ENCODE measurements at places on chromosomes 5 and 9.

DNA sequence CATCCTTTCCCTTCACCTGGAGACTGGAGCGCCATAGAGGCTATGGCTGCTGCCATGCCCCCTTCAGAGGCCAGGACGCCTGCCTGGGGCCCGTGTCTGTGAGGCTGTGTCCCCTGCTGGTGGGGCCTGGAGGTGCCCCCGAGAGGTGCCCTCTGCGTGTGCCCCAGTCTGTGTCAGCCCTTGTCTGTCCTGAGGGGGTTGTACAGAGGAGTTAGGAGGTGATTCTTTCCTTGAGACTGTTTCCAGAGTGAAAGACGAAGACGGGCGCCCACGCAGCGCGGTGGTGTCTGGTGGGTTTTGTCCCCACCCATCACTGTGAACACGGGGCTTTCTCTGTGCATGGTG lies 24.6 kb downstream of the TRAF2 start:
- no peaks in the 10 kb centered on the region for H3K27me3 ChIP-seq
- no peak overlapping the region for H3K4me3 ChIP-seq
- no peaks in the 10 kb centered on the region for H3K4me1 ChIP-seq
- H3K27ac ChIP-seq = no peak overlapping the region
- H3K36me3 ChIP-seq = peaks cover 16% of the 10 kb centered on the region

- no peak for DNase-seq
- H3K4me3 ChIP-seq = no peak overlapping the region
- no peaks in the 10 kb centered on the region for H3K27me3 ChIP-seq
- H3K4me1 ChIP-seq = no peaks in the 10 kb centered on the region
- H3K27ac ChIP-seq = no peak overlapping the region
These were observed 9.9 kb upstream of the MEGF10 start for GRCh38 chr5:127280491-127281220.

DNA sequence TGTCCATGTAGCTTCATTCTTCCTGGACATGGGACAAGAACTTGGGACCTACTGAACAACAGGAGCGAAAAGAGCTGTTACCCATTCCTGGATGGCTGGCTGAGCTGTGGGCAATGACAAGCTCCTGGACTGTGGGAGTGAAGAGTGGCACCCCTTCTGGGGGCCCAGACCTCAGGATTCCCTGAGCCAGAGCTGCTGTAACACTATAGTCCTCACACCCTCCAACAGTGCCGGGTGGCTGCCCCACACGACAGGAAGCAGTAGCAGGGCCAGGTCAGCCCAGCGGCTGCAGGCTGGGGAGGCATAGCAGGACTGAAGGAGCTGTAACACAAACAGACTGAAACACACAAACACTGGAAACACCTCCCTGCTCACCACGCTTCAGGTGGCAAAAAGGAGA lies 169.7 kb upstream of the IRX2 start:
- no peaks in the 10 kb centered on the region for H3K27me3 ChIP-seq
- H3K27ac ChIP-seq = no peak overlapping the region
- H3K36me3 ChIP-seq = no peaks in the 10 kb centered on the region
- no peak for DNase-seq
- no peak overlapping the region for H3K4me3 ChIP-seq

DNA sequence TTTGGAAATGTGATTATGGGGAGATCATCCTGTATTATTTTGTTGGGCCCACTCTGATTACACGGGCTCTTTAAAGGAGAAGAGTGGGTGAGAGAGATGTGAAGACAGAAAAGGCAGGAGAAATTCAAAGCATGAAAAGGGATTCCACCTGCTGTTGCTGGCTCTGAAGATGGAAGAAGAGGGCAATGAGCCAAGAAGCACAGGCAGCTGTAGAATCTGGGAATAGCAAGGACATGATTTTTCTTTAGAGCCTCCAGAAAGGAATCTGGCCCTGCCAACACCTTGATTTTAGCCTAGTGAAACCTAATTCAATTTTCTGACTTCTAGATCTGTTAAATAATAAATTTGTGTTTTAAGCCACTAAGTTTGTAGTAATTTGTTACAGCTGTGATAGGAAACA lies 11.3 kb downstream of the C9 start:
- no peak overlapping the region for H3K4me3 ChIP-seq
- H3K4me1 ChIP-seq = no peaks in the 10 kb centered on the region
- H3K27ac ChIP-seq = no peak overlapping the region
- no peaks in the 10 kb centered on the region for H3K27me3 ChIP-seq
- no peaks in the 10 kb centered on the region for H3K36me3 ChIP-seq
- no peak for DNase-seq

DNA sequence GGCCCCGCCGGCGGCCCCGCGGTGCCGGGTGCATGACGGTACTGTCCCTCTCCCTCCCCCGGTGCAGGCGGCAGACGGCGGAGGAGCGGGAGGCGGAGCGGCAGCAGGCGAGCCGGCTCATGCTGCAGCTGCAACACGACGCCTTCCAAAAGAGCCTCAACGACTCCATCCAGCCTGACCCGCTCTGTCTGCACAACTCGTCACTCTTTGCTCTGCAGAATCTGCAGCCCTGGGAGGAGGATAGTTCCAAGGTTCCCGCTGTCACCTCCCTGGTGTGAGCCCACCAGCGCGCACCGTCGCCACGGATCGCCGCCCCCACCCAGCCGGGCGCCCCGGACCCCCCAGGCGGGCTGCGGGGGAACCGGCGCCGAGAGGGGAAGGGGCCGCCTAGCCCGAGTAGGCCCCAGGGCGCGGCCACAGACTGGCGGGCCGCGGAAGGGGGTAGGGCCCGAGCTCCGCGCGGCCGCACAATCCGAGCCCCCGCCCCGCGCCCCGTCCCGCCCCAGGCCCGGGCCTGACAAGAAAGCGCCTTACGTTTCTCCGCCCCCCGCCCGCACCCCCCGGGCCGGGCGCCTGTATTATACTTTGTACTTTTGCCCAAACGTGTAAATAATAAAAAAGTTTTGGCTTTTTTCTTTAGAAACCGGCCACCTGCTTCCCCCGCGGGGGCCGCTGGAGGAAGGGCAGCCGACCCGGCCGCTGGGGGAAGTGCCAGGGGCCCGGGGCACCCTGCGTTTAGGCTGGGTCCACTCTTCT lies 2.5 kb downstream of the TLX3 start:
- no peak for DNase-seq
- H3K27me3 ChIP-seq = peaks cover 16% of the 10 kb centered on the region

GRCh38 chr5:101505891-101506570 lies 602.9 kb upstream of the ST8SIA4 start:
- no peak overlapping the region for H3K27ac ChIP-seq
- no peaks in the 10 kb centered on the region for H3K27me3 ChIP-seq
- no peaks in the 10 kb centered on the region for H3K36me3 ChIP-seq
- DNase-seq = no peak

GRCh38 chr5:140125637-140126036 lies at the start of gene IGIP:
IGIP (plus strand) TSS chr5:140125937; CDS start chr5:140128477, 2,540 bp downstream.
- H3K27ac ChIP-seq = no peak within 1 kb of the TSS
- peaks cover 11% of the 10 kb centered on the region for H3K4me1 ChIP-seq
- no peaks in the 10 kb centered on the region for H3K36me3 ChIP-seq
- H3K27me3 ChIP-seq = no peaks in the 10 kb centered on the region

- no peaks in the 10 kb centered on the region for H3K36me3 ChIP-seq
- no peak overlapping the region for H3K4me3 ChIP-seq
- H3K27ac ChIP-seq = no peak overlapping the region
- H3K27me3 ChIP-seq = no peaks in the 10 kb centered on the region
These were observed 129.0 kb downstream of the APBA1 start for GRCh38 chr9:69542942-69543704.

DNA sequence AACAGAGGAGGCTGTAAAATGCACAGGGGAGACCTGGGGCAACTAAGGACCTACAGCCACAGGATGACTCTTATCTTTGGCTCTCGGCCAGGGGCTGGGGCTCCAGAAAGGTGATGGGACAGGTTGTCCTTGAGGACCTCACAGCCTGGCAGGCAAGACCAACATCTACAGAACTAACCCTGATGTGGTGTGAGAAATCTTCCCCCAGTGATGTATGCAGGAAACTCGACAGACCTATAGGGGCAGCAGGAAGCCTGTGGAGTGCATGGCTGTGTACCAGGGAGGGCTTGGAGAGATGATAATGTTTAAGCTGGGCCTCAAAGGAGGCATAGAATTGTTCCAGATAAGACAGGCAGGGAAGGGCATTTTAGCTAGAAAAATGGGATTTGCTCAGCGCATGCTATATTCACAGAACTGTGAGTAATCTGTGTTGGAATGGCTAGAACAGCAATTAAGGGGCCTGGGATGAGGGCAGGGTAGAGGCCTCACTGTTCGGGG lies 68.5 kb upstream of the SLC25A51 start:
- peaks cover 37% of the 10 kb centered on the region for H3K4me1 ChIP-seq
- H3K4me3 ChIP-seq = no peak overlapping the region
- H3K36me3 ChIP-seq = peaks cover 2% of the 10 kb centered on the region
- no peak for DNase-seq

GRCh38 chr9:18490641-18491370 lies 16.9 kb downstream of the ADAMTSL1 start:
- peak; percentile 60 for DNase-seq
- H3K27ac ChIP-seq = peak overlapping the region; percentile 86
- H3K27me3 ChIP-seq = no peaks in the 10 kb centered on the region
- H3K4me1 ChIP-seq = peaks cover 22% of the 10 kb centered on the region
- no peaks in the 10 kb centered on the region for H3K36me3 ChIP-seq

GRCh38 chr9:12862611-12863410 lies 88.0 kb downstream of the LURAP1L start:
- H3K27ac ChIP-seq = no peak overlapping the region
- no peaks in the 10 kb centered on the region for H3K36me3 ChIP-seq
- no peak overlapping the region for H3K4me3 ChIP-seq
- no peaks in the 10 kb centered on the region for H3K4me1 ChIP-seq

DNA sequence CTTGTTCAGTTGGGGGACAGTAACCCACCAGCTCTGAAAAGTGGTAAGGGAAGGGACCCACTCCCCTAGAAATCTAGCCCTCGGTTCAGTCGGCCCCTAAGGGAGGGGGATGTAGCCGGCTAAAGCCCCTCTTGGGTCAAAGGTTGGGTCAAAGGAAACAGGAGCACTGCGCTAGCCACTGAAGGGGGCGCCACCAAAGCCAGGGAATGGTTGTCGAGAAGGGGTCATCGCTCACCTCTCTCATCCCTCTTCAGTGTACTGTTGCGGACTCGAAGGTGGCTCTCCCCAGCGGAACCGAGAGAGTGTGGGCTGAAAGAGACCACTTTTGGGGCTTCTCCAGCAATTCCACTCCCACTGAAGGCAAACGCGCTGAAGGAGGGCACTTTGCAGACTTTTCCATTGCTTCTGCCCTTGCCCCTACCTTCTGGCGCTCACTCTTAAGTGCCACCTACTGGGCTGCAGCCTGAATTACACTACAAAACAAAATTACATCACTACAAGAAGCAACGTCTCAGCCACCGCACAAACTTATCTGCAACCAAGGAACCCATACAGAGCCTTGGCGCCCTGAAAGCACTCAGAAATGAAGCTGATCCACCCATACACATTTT lies 396.9 kb downstream of the PDE4D start:
- no peaks in the 10 kb centered on the region for H3K4me1 ChIP-seq
- no peaks in the 10 kb centered on the region for H3K27me3 ChIP-seq
- DNase-seq = no peak
- no peaks in the 10 kb centered on the region for H3K36me3 ChIP-seq

DNA sequence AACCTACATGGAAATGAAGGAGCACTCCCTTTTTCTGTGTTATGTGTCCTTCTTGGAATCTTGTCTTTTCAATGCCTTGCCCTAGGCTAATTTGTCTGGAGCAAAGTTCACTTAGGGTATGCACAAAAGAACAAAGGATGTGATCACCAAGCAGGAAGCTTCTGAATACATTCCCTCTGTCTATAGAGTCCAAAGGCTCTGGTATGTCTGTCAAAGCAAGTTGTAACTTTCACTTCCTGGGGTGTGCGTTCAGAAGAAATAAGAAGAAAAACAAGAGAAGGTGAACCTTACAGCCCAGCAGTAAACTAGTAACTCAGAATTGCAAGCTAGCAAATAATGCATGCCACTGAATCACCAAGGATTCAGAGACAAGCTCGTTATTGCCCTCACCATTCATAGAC lies 31.7 kb upstream of the CDH6 start:
- H3K4me3 ChIP-seq = peak overlapping the region; percentile 16
- DNase-seq = no peak
- H3K36me3 ChIP-seq = no peaks in the 10 kb centered on the region

- H3K36me3 ChIP-seq = no peaks in the 10 kb centered on the region
- no peak overlapping the region for H3K27ac ChIP-seq
- no peaks in the 10 kb centered on the region for H3K4me1 ChIP-seq
- no peak for DNase-seq
- no peak overlapping the region for H3K4me3 ChIP-seq
- H3K27me3 ChIP-seq = no peaks in the 10 kb centered on the region
These were observed 457.6 kb upstream of the ACTBL2 start for GRCh38 chr5:57940236-57940635.

DNA sequence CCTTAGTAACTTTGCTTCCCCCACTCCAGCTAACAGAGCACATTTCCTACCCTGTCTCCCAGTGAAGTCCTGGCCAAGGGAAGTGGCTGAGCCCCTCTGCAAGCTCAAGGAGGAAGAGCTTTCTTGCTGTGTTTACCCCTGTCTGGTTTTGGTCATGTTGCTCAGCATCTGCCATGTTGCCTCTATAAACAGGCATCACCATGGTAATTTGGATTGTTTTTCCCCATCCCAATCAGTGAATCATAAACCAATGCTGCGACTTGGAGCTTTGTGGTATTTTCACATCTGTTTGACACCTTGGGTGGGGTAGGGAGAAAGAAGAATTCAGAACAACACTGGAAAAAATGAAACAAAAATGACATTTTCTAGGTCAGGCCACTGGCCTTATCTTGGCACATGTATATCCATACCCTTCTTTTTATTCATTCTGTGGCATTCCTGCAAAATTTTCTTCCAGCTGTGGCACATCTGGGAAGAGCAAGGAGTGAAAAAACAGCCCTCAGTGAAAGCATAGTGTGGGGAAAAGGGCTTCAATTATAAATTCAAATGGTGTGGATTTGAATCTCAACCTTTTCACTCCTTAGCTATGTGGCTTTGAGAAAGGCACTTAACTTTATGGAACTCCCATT lies 42.5 kb downstream of the SLIT3 start:
- DNase-seq = no peak
- no peaks in the 10 kb centered on the region for H3K36me3 ChIP-seq
- no peak overlapping the region for H3K27ac ChIP-seq
- H3K27me3 ChIP-seq = no peaks in the 10 kb centered on the region

- H3K27ac ChIP-seq = no peak overlapping the region
- no peaks in the 10 kb centered on the region for H3K36me3 ChIP-seq
- DNase-seq = no peak
- H3K27me3 ChIP-seq = no peaks in the 10 kb centered on the region
- no peak overlapping the region for H3K4me3 ChIP-seq
These were observed 64.9 kb upstream of the TJP2 start for GRCh38 chr9:69109152-69109551.

DNA sequence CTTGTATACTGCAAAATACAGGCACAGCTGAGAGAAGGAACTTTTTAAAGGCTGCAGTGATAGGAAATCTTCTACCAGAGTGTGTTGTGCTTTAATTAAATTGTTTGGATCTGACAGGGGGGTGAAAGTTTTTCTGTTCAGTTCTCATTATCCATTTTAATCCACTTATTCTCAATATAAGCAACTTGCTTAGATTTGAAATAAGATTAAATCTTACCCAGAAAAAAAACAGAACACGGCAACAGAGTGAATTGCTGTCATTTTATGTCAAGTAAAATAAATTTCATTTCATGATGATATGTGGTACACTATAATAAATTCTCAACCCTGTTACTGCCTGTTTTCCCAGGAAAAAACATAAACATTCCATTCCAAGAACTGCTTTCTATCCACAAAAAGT lies 37.1 kb upstream of the CAMK4 start:
- DNase-seq = no peak
- no peaks in the 10 kb centered on the region for H3K27me3 ChIP-seq
- H3K27ac ChIP-seq = no peak overlapping the region
- no peaks in the 10 kb centered on the region for H3K36me3 ChIP-seq
- H3K4me3 ChIP-seq = no peak overlapping the region

GRCh38 chr5:88081877-88082276 lies 186.8 kb downstream of the TMEM161B start:
- no peak for DNase-seq
- no peaks in the 10 kb centered on the region for H3K4me1 ChIP-seq
- H3K27me3 ChIP-seq = no peaks in the 10 kb centered on the region
- no peak overlapping the region for H3K27ac ChIP-seq
- H3K4me3 ChIP-seq = no peak overlapping the region
